GM23248 (cell line): ENCODE measurements at places on chromosomes 12 and 14. TPM values are rescaled to one million over a fixed set of nuclear protein-coding genes. Genes with fewer than 3 reads are reported as not detected.

PLEKHG7 gene
- total RNA-seq, result not detected in 2 replicates

CBLN3 gene
- total RNA-seq, result 3.4 and 5.6 TPM in 2 replicates

- no peaks in the 10 kb centered on the region for H3K4me1 ChIP-seq
- no peak overlapping the region for H3K27ac ChIP-seq
- no peak overlapping the region for H3K4me3 ChIP-seq
- H3K27me3 ChIP-seq, result no peaks in the 10 kb centered on the region
- DNase-seq, result no peak
These were observed 4.3 kb downstream of the OAS3 start for GRCh38 chr12:112942572-112942971.

- H3K27ac ChIP-seq, result peak overlapping the region; percentile 38
- no peak for DNase-seq
- H3K4me3 ChIP-seq, result peak overlapping the region; percentile 91
- no peaks in the 10 kb centered on the region for H3K27me3 ChIP-seq
- H3K36me3 ChIP-seq, result no peaks in the 10 kb centered on the region
These were observed 651 bp downstream of the PFKM start for GRCh38 chr12:48119834-48120195.

DNA sequence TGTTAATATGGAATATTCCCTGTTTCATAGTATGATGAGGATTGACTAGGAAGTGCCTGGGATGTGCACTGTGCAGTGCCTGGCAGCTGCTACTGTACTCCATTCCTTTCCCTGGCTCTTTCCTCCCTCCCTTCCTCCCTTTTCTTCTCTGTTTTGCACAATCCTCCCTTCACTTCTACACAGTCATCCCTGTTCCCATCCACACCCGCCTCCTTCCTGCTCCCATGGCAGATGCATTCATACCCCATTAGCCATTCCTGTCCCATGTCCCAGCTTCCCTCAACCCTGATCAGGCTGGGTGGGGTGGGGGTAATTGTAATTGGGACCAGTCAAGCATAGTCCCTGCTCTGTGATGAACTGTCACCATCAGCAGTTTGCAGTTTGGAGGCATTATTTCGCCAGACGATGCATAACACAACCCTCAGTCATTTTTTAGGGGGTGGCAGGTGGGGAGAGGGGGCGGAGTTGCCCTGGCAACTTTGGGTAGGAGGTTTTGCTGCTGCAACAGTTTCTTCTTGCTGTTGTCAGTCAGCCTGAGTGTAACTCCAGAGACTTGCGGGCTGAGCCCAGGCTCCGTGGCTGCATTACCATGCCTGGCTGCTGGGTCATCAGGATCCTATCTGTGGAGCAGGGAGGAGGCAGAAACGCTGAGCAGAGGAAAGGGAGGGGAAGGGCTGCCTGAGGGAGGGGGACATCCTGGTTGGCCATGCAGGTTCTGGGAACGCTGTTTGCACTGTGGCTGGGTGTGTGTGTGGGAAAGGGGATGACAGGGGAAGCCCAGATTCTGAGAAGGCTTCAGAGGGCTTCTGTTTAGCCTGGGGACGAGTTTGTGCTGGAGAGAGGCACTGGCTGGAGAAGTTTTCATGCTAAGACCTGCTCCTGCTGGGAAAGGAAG lies 4.1 kb upstream of the KRT84 start:
- H3K27ac ChIP-seq, result peak overlapping the region; percentile 58
- H3K36me3 ChIP-seq, result no peaks in the 10 kb centered on the region
- peak; percentile 85 for DNase-seq
- H3K4me3 ChIP-seq, result no peak overlapping the region
- H3K27me3 ChIP-seq, result peaks cover 23% of the 10 kb centered on the region

INF2 gene
- total RNA-seq, result 53.3 and 62.1 TPM in 2 replicates

DNA sequence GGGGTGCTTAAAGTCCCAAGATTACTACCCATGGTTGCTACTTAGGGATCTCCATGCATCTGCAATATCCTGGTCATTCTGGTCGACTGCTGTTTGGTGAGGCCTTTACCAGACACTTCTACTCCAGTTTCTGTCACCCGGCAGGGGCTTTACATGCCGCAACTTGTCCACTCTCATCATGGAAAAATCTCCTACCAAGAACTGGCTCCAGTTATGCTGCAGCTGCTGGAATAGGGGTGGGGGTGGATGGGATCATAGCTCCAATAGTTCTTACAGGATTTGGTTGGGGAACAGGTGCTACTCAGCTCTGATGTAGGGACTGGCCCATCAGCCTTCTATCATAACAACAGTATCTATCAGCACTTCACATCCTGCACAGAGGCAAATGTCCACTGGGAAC lies 51.6 kb downstream of the SPTB start:
- no peak overlapping the region for H3K4me3 ChIP-seq
- H3K27me3 ChIP-seq, result peaks cover 16% of the 10 kb centered on the region; the same call in 1 of the 2 replicates
- no peaks in the 10 kb centered on the region for H3K36me3 ChIP-seq
- H3K27ac ChIP-seq, result no peak overlapping the region
- DNase-seq, result no peak
- no peaks in the 10 kb centered on the region for H3K4me1 ChIP-seq

MIPOL1 gene
- 5.8 and 5.9 TPM in 2 replicates for total RNA-seq

DNA sequence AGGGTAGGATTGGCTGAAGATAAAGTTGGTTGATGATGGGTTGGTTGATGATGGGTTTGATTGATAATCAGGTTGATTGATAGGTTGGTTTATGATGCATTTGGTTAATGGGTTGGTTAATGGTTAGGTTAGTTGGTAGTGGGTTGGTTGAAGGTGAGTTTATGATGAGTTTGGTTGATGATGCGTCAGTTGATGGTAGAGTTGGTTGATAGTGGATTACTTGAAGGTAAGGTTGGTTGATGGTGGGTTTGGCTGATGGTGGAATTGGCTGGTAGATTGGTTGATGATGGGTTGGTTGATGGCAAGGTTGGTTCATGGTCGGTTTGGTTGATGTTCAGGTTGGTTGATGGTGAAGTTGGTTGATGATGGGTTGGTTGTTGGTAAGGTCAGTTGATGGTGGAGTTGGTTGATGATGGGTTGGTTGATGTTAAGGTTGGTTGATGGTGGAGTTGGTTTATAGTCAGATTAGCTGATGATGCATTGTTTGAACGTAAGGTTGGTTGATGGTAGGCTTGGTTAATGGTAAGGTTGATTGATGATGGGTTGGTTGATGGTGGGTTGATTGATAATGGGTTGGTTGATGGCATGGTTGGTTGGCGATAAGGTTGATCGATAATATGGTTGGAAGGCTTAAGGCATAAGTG lies 146.4 kb downstream of the ADGRD1 start:
- no peaks in the 10 kb centered on the region for H3K36me3 ChIP-seq
- no peak overlapping the region for H3K27ac ChIP-seq
- no peaks in the 10 kb centered on the region for H3K27me3 ChIP-seq
- H3K4me1 ChIP-seq, result no peaks in the 10 kb centered on the region

C14orf132 gene
- 18.6 TPM in 2 replicates for total RNA-seq

GRCh38 chr12:20089077-20089476 lies 279.3 kb upstream of the PDE3A start:
- no peaks in the 10 kb centered on the region for H3K36me3 ChIP-seq
- no peak for DNase-seq
- H3K27me3 ChIP-seq, result no peaks in the 10 kb centered on the region
- H3K27ac ChIP-seq, result no peak overlapping the region
- H3K4me1 ChIP-seq, result no peaks in the 10 kb centered on the region

RBP5 gene
- total RNA-seq, result not detected in 2 replicates

DNA sequence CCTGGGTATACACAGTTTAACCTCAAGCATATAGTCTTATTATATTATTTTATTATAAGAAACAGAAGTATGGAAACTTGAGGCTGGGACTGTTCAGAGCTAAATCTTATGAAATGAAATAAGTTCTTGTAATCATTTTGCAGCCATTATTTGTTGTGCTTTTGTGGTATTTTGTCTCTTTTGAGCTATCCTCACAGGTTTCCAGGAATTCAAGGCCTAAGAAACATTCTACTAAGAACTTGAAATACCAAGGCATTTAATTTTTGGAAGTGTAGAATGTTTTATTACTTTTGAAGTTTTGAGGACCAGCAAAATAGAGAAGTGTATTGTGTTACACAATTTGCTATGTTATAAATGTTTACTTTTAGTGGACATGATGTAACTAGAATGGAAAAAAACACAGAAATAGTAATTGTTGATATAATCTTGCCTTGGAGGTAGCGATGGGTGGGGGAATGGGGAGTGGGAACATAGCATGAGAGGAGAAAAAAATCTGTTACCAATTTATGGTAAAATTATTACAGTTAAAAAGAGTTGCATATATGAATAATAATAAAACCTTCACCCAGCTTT lies 81.7 kb downstream of the CRADD start:
- H3K36me3 ChIP-seq, result no peaks in the 10 kb centered on the region
- DNase-seq, result no peak
- H3K4me1 ChIP-seq, result 0 out of 2 replicates have a peak, but pooled peaks cover 12% of the 10 kb centered on the region
- H3K4me3 ChIP-seq, result no peak overlapping the region
- H3K27ac ChIP-seq, result no peak overlapping the region

DNA sequence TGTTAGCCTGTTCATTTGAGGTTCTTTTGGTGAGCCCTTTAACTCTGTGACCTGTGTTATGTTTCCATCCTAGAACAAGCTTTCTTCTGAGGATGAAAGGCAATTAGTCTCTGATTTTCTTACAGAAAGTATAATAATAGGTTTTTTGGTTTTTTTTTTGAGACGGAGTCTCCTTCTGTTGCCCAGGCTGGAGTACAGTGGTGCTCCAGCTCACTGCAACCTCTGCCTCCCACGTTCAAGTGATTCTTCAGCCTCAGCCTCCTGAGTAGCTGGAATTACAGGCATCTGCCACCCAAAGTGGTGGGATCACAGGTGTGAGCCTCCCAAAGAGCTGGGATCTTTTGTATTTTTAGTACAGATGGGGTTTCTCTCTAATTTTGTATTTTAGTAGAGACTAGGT lies 52.7 kb upstream of the SYNE2 start:
- no peak overlapping the region for H3K27ac ChIP-seq
- peak overlapping the region; percentile 76 for H3K4me3 ChIP-seq
- no peaks in the 10 kb centered on the region for H3K36me3 ChIP-seq
- DNase-seq, result no peak

GRCh38 chr12:106987846-106988245 lies 900 bp upstream of the MTERF2 start:
- no peak overlapping the region for H3K4me3 ChIP-seq
- no peak overlapping the region for H3K27ac ChIP-seq
- H3K36me3 ChIP-seq, result peaks cover 5% of the 10 kb centered on the region; the same call in 1 of the 2 replicates

DNA sequence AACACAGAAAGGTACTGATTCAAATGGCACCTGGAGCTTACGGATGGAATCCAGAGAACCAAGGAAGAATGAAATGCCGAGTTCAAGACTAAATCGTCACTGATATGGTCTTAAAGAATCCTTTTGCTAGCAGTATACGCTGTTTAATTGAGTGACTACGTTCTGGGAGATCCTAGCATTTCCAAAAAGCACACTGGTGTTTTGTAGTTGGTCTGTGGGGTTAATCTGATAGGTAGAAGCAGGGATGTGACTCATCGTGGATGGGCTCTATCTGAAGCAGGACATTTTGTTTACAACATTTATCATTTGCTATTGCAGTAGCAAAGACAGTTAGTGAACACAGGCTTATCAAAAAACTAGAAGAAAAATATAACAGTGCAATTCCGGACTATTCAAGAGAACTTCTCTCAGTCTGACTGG lies 169.2 kb upstream of the HMGA2 start:
- peaks cover 37% of the 10 kb centered on the region for H3K4me1 ChIP-seq
- H3K36me3 ChIP-seq, result no peaks in the 10 kb centered on the region
- H3K27ac ChIP-seq, result peak overlapping the region; percentile 82; the same call in 1 of the 2 replicates
- DNase-seq, result no peak
- no peak overlapping the region for H3K4me3 ChIP-seq

GRCh38 chr14:56100556-56100955 lies 17.7 kb upstream of the PELI2 start:
- peaks cover 14% of the 10 kb centered on the region for H3K4me1 ChIP-seq
- DNase-seq, result peak; percentile 56
- H3K27ac ChIP-seq, result no peak overlapping the region
- no peak overlapping the region for H3K4me3 ChIP-seq

GRCh38 chr14:68653108-68653507 lies 139.8 kb downstream of the ZFP36L1 start:
- peaks cover 9% of the 10 kb centered on the region for H3K4me1 ChIP-seq
- H3K4me3 ChIP-seq, result no peak overlapping the region
- H3K36me3 ChIP-seq, result no peaks in the 10 kb centered on the region

GRCh38 chr12:116101991-116102390 lies 175.5 kb downstream of the MED13L start:
- H3K36me3 ChIP-seq, result 0 out of 2 replicates have a peak, but pooled peaks cover 18% of the 10 kb centered on the region
- no peaks in the 10 kb centered on the region for H3K4me1 ChIP-seq
- H3K27me3 ChIP-seq, result no peaks in the 10 kb centered on the region
- DNase-seq, result no peak

DNA sequence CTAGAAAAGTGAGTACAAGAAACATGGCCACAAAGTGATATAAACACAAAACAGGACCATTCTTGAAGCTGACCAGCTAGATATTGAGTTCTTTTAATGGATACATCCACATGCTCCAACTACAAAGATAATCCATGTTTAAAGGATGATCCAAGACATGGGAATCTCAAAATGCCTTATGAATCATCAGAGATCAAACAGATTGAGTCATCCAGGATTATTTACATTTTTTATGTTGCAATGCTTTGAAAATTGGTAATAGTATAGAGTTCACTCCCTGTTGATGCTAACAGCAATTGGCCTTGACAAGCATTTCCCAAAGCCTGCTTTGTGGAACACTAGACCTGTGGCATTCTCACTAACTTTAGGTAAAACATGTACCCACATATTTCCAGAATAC lies 293.0 kb upstream of the TBX3 start:
- no peaks in the 10 kb centered on the region for H3K27me3 ChIP-seq
- peak; percentile 67 for DNase-seq
- peaks cover 11% of the 10 kb centered on the region for H3K4me1 ChIP-seq
- no peak overlapping the region for H3K27ac ChIP-seq
- no peak overlapping the region for H3K4me3 ChIP-seq
- H3K36me3 ChIP-seq, result no peaks in the 10 kb centered on the region

GRCh38 chr14:56666716-56667115 lies 87.1 kb downstream of the TMEM260 start:
- H3K36me3 ChIP-seq, result no peaks in the 10 kb centered on the region
- H3K27me3 ChIP-seq, result no peaks in the 10 kb centered on the region
- H3K4me3 ChIP-seq, result no peak overlapping the region
- DNase-seq, result peak; percentile 42
- no peaks in the 10 kb centered on the region for H3K4me1 ChIP-seq

DNA sequence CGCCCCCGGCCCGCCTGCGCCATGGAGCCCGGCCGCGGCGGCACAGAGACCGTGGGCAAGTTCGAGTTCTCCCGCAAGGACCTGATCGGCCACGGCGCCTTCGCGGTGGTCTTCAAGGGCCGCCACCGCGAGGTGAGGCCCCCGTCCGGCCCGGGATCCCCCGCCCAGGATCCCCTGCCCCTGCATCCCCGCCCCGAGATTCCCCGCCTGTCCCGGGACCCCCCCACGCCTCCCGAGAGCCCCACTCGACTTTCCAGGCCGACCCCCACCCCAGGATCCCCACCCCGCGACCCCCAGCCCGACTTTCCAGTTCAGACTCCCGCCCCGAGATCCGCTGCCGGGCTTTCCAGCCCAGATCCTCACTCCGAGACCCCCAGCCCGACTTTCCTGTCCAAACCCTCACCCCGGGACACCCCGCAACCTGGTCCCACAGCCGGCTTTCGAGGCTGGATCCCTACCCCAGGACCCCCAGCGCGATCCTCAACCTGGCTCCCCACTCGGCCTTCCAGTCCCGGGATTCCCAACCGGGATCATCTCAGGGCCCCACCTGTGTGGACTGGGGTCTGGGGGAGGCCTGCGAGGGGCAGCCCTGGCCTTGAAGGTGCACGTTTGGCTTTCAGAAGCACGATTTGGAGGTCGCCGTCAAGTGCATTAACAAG lies 688 bp downstream of the ULK1 start:
- H3K4me3 ChIP-seq, result peak overlapping the region; percentile 77
- no peaks in the 10 kb centered on the region for H3K27me3 ChIP-seq
- peak overlapping the region; percentile 95 for H3K27ac ChIP-seq

- H3K36me3 ChIP-seq, result no peaks in the 10 kb centered on the region
- no peak overlapping the region for H3K4me3 ChIP-seq
- no peaks in the 10 kb centered on the region for H3K27me3 ChIP-seq
- DNase-seq, result no peak
These were observed 12.2 kb downstream of the RIMBP2 start for GRCh38 chr12:130703733-130704375.
